ENCODE measurements at places on chromosomes 11 and 22.

- no peak for DNase-seq
Observed at GRCh38 chr11:111344032-111344431, 35.0 kb downstream of the POU2AF1 start.

DNA sequence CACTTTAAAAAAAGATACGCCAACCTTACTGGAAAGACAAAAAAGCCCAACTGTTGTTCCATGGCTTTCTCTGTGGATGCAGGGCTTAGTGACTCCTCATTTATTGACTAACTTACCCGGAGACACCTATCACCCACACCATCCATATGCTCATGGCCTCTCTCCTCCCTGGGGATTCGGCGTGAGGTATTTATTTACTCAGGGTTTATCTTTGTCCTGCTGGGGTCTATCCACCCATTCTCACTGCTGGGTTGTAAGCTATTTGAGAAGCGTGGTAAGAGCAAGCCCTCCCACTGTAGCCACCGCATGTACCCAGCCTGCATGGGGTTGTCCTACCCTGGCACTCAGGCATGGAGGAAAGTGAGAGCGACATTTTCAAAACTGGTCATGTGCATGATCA is 93.6 kb downstream of the NELL1 start:
- no peak for DNase-seq

- DNase-seq, result no peak
Observed at GRCh38 chr11:106958517-106959248, 59.6 kb downstream of the GUCY1A2 start.

DNA sequence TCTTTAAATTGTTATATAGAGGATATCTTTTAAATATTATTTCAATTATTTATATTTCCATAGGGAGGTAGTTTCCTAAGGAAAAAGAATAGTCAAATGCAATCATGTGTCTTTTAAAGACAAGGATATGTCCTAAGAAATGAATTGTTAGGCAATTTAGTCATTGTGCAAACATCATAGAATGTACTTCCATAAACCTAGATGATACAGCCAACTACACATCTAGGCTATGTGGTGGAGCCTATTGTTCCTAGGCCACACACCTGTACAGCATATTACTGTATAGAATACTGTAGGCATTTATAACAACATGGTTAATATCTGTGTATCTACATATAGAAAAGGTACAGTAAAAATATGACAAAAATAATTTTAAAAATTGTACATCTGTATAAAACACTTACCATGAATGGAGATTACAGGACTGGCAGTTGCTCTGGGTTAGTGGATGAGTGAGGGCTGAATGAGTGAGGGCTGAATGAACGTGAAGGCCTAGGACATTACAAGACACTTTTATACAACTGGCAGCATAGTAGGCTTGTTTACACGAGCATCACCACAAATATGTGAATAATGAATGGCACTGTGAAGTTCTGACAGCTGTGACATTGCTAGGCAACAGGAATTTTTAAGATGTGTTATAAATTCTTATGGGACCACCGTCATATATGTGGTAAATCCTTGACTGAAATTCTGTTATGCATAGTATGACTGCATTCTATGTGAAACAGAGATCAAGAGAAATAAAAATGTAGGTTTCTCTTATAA is 1879.0 kb upstream of the RAG2 start:
- DNase-seq, result no peak

GRCh38 chr11:86414032-86414431 is 39.3 kb downstream of the CCDC81 start:
- DNase-seq, result no peak

GRCh38 chr22:36377022-36377631 is 10.6 kb downstream of the MYH9 start:
- no peak for DNase-seq

DNA sequence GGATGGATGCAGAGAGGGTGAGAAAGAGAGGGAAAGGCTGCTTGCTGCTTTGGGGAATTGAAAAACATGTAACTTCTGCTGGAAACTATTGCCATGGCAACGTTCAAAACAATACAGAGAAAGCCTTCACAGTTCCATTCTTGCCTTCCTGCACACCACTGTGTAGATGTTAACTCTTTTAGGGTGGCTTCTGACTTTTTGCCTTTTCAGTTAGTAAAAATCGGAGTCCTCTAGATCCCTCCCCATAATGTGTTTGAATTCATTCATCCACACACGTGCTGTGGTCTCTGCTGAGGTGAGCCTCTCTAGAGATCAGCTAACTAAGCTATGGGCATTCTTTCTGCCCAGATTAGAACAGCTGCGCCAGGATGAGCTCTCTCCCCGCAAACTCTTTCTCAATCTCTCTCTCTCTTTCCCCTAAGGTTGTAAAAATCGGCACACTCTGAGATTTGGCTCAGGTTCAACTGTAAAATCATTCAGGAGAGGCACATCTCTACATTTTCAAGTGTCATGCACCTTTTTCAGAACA is 1178.3 kb downstream of the LRRC4C start:
- no peak for DNase-seq

Data from SHP77 treated with DMSO at 0.1 percent for 48 hours (cell line).